Esophagus mucosa (tissue), 1 donor: ENCODE measurements at places on chromosomes 12 and 14.
A peak's percentile ranks its signal among the peaks of the same experiment; 100 is the strongest.

GRCh38 chr14:61927520-61927919 is 165.3 kb downstream of the SNAPC1 start:
- peak; percentile 49 for ATAC-seq

DNA sequence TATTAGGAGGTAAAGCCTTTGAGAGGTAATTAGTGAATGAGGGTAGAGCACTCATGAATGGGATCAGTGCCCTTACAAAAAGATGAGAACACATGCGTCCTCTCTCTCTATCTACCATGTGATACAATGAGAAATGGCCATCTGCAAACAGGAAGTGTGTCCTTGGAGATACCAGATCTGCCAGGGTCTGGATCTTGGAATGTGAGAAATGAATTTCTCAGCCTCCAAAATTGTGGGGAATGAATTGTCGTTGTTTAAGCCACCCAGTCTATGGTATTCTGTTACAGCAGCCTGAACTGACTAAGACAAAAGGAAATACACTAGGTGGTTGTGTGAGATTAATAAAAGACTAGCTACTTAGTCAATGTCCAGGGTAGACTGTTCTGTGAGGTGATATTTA is 366.6 kb downstream of the NELL2 start:
- no peak for ATAC-seq

- ATAC-seq = peak; percentile 39
These were observed 33.9 kb downstream of the MIA2 start for GRCh38 chr14:39267608-39268005.

GRCh38 chr12:39401459-39401858 is 41.5 kb downstream of the KIF21A start:
- no peak for ATAC-seq
